ENCODE measurements at places on chromosomes 12 and 14.

- DNase-seq = no peak
Observed at GRCh38 chr14:19743256-19743655, at the start of gene OR4Q3. TSS of gene OR4Q3 (plus strand) at chr14:19743571.

DNA sequence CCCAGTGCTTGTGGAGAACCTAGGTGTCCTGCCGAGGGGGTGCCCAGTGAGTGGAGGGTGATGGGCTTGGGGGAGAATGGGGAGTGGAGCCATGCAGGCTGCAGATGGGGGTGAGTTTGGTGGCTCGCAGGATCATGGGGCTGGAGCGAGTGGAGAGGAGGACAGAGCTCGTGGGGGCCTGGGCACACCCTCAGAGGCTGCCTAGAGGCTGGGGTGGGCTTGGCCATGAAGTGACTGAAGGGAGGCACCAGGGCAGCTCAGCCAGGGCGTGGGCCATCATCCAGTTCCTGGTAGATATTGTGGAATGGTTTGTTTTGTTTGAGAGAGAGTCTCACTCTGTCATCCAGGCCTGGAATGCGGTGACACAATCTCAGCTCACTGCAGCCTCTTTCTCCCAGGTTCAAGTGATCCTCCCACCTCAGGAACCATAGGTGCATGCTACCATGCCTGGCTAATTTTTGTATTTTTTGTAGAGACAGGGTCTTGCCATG, 43.4 kb upstream of the AMN start:
- DNase-seq = no peak

GRCh38 chr14:92325835-92326234, 2.9 kb downstream of the SLC24A4 start:
- DNase-seq = no peak

- DNase-seq = no peak
Observed at GRCh38 chr14:101083564-101084435, 180.3 kb upstream of the RTL1 start.

DNA sequence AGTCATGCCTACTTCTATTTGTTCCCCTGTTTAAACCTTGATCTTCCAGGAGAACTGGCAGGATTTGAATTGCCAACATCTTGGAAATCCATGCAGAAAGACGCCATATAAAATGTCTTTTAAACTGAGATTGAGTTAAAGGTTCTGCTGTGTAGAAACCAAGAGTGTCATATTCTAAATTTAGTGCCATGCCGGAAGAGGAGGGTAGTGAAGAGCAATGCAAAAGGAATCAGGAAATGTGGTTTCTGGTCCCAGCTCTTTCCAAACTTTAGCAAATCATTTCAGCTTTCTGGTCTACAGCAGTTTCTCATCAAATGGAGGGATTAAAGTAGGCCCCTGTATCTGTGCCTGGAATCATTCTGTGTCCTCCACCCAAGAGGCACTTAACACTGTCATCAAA, 85.7 kb downstream of the BTG1 start:
- DNase-seq = no peak

DNA sequence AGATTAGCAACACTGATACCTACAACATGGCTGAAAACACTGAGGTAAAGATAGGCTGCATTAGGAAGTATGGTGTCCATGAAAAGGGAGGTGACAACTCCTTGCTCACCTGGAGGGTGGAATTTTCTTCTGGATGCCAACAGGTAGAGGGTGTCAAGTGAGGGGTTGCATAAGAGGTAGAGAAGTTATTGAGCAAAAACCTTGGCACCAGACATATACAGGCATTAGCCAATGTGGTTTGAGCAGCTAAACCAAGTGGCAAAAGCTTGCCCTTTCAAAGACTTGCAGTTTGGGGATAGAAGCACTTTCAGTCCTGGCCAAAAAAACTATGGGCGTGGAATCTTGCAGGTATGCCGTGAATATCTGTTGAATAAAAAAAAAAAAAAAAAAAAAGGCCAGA, 3.8 kb downstream of the RITA1 start:
- DNase-seq = no peak
